ENCODE measurements at places on chromosomes 12 and 14.
A peak's percentile ranks its signal among the peaks of the same experiment; 100 is the strongest.

DNA sequence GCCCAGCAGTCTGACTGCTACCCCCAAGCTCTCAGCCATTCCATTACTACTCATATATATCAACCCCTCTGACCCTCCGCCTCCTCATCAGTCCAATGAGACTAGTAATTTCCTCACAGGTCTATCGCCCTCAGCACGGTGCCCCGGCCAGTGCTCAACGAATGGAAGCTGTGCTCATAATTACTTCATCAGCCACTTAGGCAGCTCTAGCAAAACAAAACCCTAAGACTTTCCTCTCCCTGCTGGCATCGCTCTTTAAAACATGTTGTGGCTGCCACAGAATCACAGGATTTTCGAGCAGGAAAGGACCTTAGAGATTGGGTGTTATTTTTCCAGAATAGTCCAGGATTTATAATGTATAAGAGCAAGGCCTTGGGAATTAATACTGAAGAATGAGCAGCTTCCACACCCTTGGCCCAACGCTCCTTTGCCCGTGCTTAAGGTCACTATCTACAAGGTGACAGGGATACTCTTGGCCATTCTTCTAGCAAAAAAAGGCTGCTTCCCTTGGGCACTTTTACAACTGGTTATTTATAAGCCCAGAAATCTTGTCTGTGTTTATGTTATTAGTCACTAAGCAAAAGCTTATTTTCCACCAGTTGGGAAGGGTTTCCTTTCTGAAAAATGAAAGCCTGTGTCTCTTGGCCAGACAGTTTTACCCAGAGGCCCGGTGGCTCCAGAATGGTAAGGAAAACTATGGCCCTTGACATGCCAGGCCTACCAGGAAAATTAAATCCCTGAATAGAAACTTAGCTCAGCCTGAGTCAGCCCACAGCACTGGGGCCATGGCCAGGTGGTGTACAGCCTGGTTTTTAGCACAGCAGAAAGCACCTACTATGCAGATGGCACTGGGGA is 47.9 kb downstream of the NUAK1 start:
- no peak for DNase-seq

- no peak for DNase-seq
Measured at GRCh38 chr14:106551265-106551664, 1024.9 kb downstream of the TMEM121 start.

GRCh38 chr12:70598467-70599193 is 38.6 kb downstream of the PTPRB start:
- DNase-seq: no peak

DNA sequence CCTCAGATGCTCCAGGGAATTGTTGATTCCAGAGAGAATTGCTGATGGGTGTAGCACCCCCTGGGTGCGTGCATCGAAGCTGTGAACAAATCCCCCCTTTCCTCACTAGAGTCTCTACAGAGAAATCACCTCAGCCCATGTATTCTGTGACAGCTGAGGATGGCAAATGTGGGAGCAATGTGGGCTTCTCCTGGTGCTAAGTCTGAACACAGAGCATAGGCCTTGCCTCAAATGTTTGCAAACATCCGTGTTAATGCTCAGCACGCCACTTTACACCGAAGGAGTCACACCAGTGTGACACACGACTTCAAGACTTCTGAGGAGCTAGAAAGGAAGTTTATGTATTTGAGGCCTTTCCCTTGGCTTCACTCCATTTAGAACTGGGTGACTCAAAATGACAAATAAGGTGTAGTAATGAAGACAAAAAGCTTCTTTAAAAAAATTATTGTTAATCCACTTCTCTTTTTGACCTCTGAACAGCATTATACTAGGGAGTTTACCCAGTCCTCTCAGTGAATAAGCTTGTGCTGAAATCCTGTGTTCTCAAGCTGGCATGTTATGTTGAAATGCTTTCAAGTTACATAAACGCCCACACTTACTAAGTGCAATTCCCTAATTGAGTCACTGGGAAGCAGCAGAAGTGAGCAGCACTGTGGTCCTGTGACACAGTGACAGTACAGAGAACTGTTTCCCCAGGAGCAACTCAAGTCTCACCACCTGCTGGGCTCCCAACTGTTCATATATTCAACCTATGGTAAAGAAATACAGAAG is 92.9 kb downstream of the FAR2 start:
- DNase-seq: peak; percentile 26

DNA sequence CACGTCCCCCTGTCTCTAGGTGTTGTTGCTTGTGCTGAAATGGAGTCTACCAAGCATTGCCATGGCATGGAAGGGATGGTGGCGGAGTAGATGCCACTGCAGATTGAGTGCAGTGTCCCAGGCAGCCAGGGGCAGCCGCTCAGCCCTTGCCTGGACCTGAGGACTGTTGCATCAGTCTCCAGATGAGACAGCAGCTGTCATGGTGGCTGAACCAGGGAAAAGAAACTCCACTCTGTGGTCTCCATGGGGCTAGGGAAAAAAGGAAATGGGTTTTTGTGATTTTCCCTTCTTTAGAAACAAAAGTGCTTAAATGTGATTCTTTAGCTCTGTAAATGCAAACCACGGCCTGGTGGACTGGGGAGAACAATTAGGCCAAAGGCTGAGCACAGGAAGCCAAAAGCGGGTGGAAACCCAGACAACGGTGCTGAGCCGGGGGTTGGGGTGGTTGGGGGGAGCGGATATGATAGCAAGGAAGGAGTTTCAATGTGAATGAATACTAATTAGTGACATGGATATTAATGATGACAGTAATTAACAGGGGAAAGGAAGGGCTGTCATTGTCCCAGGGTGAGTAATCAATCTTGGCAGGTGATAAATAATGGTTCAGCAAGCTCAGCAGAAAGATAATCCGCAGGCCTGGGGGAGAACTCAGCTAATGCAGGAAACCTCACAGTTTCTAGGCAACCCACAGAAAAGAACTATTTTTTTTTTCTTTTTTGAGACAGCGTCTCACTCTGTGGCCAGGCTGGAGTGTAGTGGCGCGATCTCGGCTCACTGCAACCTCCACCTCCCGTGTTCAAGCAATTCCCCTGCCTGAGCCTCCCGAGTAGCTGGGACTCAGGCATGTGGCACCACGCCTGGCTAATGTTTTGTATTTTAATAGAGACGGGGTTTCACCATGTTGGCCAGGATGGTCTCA is 442.6 kb downstream of the DPF3 start:
- DNase-seq: peak; percentile 70

- DNase-seq: peak; percentile 38
Measured at GRCh38 chr12:106956048-106956578, 406 bp downstream of the TMEM263 start.

DNA sequence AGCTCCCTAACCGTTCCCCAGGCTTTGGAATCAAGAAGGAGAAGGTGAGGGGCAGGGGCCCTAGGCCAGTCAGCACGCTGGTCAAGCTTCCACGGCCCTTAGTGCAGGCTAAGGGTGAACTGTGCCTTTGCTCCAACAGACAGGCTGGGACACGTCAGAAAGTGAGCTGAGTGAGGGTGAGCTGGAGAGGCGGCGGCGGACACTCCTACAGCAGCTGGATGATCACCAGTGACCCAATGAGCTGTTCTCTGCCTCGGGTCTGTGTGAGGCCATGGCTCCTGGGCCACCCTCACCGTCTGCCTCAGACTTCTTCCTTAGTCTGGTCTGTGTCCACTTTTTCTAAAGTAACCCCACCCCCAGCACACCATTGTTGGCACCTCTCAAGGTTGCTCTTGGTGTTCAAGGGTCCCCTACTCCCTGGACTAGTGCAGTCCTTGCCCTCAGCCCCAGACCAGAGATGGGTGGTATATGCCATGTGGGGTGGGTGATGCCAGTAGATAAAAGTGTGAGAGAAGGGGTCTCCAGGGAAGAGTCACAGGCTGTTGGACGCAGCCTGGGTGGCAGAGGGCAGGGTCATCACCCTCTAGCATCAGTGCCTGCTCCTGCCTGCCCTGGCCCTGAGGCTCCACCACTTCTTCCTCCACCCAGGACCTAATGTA is 20.7 kb downstream of the PRPF40B start:
- DNase-seq: no peak

DNA sequence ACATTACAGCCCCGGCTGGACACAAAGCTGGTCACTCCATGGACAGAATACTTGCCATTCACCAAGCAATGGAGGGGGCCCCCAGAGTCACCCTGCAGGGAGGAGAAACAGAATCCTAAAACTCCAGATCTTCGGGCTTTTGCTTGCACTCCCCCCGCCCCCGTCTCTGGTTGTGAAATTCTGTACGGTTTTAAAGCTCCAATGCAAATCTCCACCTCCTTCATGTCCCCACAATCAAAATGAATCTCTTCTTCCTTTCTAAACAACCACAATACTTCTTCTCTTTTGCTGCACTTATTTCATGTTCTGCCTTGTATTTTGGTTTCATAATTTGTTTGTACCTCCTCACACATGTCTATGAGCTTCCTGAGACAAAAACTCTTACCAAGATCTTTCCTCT is 5.8 kb upstream of the BIN2 start:
- no peak for DNase-seq

- DNase-seq: no peak
Measured at GRCh38 chr14:36022765-36023410, 153.6 kb downstream of the PTCSC3 start.

- no peak for DNase-seq
Measured at GRCh38 chr14:103685276-103686211, 29.7 kb downstream of the XRCC3 start.

DNA sequence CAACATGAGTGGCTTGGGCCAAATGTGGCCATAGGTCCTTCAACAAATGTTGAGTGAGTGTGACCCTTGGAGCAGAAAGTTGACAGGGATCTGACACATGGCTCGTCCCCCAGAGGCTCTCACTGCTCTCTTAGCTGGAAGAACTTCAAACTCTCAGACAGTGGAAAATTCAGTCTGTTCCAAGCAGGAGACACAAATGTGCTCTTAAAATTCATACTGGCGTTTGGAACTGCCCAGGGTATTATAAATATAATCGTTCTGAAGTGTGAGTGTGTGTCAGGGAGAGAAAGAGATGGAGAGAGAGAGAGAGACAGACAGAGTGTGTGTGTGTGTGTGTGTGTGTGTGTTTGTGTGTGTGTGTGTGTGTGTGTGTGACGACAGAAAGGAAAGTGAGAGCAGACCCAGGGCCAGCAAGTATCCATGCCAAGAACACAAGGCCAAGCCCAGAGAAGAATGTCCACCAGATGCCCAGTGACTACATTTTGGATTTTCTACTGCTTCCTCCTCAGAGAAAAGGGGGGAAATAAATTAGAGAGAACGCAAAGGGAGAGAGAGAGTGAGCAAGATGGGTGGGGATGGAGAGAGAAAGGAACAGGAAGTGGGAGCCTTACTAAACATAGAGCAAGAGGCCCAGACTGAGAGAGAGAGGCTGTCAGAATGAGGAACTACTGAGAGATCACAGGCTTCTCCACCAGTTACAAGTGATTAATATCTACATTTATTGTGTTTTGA is 193.6 kb upstream of the NUDT4 start:
- DNase-seq: peak; percentile 24

GRCh38 chr12:118299791-118300460 is 72.8 kb downstream of the TAOK3 start:
- DNase-seq: no peak

GRCh38 chr12:86727160-86727559 is 471.0 kb upstream of the MGAT4C start:
- DNase-seq: no peak

GRCh38 chr12:123621619-123622530 is 11.6 kb downstream of the EIF2B1 start:
- no peak for DNase-seq

DNA sequence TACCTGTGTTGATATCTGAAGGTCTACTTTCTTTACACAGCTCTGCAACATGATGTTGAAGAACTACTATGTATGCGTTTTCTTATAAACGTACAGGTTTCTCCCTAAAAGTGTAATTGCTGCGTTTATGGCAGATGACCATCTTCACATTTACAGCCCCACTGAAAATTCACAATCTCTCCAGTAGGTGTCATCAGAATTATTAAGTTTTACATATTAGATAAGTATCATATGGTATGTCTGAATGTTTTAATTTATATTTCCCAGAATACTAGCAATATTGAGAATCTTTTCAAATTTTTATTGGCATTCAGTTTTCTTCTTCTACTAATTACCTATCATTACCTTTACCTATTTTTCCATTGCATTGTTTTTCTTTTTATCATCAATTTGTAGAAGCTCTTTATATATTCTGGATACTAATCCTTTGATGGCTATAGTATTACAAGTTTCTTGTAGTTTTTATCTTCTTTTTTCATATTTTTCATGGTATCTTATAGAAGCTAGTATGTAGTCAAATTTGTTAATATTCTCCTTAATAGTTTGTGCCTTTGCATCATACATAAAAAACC is 123.5 kb downstream of the CAPZA3 start:
- peak; percentile 17 for DNase-seq

DNA sequence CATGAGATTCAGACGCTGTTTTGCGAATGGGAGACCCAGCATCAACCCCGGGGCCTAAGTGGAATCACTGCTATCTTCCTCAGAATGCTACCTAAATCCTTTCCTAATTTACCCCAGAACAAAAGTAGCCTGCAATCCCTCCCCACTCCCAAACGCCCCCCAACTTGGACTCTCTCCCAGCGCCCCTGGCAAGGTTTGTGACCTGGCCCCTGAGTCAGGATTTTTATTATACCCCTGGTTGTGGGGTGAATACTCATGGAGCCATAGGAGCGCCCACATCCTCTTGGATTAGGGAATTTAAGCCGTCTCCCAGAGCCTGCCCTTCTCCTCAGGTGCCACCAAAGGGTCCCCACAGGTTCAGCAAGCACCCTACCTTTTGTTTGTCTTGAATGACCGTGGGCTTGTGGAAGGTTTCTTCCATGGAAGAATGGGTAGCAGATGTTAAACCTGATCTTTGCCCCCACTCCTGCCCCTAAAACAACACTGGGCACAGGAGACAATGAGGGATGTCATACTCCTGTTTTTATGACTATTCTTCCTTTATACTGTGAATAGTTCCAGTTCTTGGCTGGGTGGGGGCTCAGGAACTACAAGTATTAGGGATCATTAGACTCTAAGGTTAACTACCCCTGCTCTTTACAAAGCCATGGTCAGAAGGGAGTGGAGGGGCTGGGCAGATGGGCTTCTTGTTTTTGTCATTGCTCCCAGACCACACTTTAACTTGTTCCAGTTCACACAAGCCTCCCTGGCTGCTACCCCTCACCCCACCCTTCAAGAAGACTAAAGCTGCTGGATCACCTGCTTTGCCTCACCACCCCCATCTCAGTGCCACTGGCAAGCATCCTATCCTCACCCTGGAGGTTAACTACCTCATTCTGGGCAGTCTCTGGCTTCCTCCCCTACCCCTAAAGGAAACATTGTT is 630 bp downstream of the MYL6B start:
- no peak for DNase-seq

- DNase-seq: no peak
Measured at GRCh38 chr14:66228267-66228970, 257.8 kb upstream of the CCDC196 start.

DNA sequence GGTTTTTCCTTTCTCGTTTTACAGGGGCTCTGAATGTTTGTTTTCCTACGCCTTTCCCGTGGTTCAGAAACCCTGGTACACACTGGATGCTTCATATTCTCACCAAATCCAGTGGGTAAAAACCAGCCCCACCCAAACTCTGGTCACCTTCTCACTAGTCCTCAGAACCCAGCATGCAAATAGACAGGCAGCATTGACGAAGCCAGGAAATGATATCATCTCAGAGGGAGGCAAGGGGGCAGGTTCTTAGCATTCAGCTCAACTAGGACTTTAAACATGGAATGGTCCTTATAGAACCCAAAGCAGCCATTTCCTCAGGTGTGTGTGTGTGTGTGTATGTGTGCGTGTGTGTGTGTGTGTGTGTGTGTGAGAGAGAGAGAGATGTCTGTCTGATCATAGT is 142.0 kb downstream of the KCNK10 start:
- no peak for DNase-seq

Data from CD4-positive, alpha-beta T cell treated with Interleukin-4 for 4 hours (primary cell).